ENCODE measurements at places on chromosomes 5 and 9. TPM values are rescaled to one million over a fixed set of nuclear protein-coding genes. Genes with fewer than 3 reads are reported as not detected.

DNA sequence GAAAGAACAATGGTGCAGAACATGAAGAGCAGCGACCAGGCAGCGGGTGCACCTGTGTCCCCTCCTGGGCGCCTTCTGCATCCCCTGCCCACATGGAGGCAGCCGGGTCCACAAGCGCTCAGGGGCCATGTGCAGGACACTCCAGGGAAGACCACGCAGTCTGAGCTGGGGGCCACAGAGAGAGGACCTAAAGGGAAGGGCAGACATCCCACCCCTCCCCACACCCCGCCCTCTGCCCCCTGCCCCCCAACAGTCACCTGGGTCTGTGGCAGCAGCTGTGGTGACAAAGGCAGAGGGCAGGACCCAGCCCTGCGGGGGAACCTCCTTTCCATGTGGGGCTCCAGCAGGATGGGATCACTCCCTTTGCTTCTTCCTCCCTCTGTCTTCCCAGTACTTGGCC is 805.7 kb downstream of the CDH9 start:
- no peak for DNase-seq
- H3K4me1 ChIP-seq = no peaks in the 10 kb centered on the region
- no peaks in the 10 kb centered on the region for H3K36me3 ChIP-seq
- no peak overlapping the region for H3K4me3 ChIP-seq
- no peaks in the 10 kb centered on the region for H3K27me3 ChIP-seq

DNA sequence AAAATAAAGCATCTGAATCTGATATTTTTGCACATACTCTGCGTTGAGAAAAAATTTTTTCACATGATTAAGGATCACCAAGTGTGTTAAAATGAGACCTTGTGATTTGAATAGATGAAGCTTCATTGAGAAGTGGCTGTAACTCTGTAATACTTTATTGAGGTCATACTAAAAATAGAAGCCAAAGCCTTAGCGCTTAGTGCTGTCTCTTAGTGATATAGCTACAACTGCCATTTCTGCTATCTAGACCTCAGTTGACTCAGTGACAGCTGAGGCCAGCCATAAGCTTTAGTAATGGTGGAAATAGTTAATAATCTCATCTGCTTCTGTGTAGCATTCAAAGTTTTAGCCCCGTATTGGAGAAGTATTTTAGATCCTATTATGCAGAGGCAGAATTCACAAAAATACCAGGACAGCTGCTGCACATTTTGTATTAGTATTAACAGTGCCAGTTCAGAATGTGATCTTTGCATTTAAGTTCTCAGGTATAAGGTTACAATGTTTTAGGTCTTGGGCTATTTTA is 107.4 kb upstream of the SGCD start:
- no peak for DNase-seq
- H3K27ac ChIP-seq = no peak overlapping the region
- no peaks in the 10 kb centered on the region for H3K27me3 ChIP-seq
- H3K36me3 ChIP-seq = no peaks in the 10 kb centered on the region

GRCh38 chr9:97781902-97782301 is 71.1 kb upstream of the FOXE1 start:
- no peak for DNase-seq
- no peak overlapping the region for H3K27ac ChIP-seq
- H3K36me3 ChIP-seq = no peaks in the 10 kb centered on the region

DNA sequence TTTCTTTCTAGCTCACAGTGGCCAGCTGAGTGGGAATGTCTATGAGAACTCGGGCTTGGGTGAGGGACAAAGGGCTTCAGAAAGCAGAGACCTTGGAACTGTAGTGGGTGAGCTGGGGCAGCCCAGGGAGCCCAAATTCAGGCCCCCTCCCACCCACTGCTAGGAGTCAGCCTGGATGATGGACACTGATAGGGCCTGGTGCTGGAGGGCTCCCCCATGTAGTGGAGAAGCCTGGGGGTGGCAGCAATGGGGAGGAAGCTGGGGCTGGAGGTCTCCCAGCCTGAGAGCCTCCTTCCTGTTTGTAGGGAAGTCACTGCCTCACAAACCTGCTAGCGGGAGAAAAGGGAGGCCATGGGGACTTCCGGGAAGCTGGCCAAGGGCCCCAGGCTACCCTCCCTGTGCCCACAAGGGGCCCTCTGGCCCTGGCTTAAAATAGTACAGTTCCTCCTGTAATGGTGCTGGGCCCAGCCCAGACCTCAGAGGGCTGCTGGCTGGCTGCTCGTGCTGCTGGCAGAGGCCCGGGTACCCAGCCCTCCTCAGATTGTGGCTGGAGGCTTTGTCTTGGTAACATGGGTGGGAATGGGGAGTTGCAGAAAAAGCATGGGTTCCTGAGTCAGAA is 6.3 kb upstream of the NR5A1 start:
- no peak overlapping the region for H3K4me3 ChIP-seq
- no peaks in the 10 kb centered on the region for H3K36me3 ChIP-seq
- H3K27me3 ChIP-seq = no peaks in the 10 kb centered on the region
- H3K4me1 ChIP-seq = no peaks in the 10 kb centered on the region
- no peak overlapping the region for H3K27ac ChIP-seq

DNA sequence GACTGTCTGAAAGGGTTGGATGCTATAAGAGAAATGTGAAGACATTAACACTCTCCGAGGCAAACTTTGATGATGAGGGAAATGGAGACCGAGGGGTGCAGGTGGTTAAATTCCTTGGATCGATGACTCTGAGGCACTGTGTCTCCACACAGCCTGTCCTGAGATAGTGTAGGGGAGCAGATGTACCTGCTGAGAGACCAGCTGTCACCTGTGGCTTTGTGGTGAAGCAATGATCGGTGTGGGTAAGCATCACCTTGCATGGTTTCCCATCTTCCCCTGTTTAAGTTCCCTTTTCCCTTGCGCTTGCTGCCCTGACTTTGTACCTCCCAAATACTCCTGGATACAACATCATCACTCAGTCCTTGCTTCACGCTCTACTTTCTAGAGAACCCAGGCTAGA is 9.8 kb upstream of the MIER3 start:
- H3K4me3 ChIP-seq = no peak overlapping the region
- no peak for DNase-seq
- no peaks in the 10 kb centered on the region for H3K4me1 ChIP-seq
- H3K36me3 ChIP-seq = no peaks in the 10 kb centered on the region
- H3K27ac ChIP-seq = no peak overlapping the region

DNA sequence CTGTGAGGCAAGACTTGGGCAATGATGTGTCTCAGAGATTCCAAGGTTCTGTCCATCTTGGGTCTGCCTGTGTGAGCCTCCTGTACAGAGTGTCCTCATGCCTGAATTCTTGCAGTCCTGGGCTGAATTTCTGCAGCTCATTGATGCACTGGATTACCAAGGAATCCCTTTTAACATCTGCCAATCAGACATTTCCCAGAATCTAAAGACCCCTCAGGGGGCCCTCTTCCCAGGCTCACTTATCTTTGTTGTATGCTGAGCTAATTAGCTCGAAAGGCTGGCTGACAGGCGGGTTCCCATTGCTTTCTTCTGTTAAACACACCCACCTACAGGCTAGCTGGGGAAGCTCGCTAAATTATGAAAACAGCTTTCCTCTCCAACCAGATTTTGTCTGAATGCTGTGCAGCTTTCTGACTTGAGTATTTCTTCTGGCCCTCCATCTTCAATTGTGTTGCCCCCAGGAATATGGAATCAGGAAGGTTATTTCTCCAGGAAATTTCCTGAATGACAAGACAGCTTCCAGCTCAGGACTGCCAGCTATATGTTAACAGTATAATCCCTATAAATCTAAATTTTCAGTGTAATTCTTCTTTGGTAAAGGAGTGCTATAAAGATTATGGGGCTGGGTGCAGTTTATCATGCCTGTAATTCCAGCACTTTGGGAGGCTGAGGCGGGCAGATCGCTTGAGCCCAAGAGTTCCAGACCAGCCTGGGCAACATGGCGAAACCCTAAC is at the start of gene LIX1:
LIX1 (minus strand) TSS at position 91 of the 734 bp plus-strand sequence; CDS start at position 56, 35 bp downstream.
- no peak within 1 kb of the TSS for H3K27ac ChIP-seq
- no peak within 1 kb of the TSS for H3K4me3 ChIP-seq
- no peaks in the 10 kb centered on the region for H3K36me3 ChIP-seq
- no peak for DNase-seq
- no peaks in the 10 kb centered on the region for H3K4me1 ChIP-seq

- no peaks in the 10 kb centered on the region for H3K36me3 ChIP-seq
- H3K27me3 ChIP-seq = no peaks in the 10 kb centered on the region
- no peak overlapping the region for H3K4me3 ChIP-seq
- no peaks in the 10 kb centered on the region for H3K4me1 ChIP-seq
- no peak for DNase-seq
Measured at GRCh38 chr9:134178394-134178767, 14.0 kb upstream of the RNU6ATAC start.

The GLDC gene
- 0.26 TPM for total RNA-seq

The ZFP37 gene
- 3.8 TPM for total RNA-seq

The MCC gene
- 17.1 TPM for total RNA-seq

The TAF11L4 gene
- total RNA-seq = not detected
